Stimulated activated CD4-positive, alpha-beta T cell treated with anti-CD3 and anti-CD28 coated beads, TNF-alpha, amount 100 ng/mL, for 48 hours (primary cell): ENCODE measurements at places on chromosomes 1 and 21.

DNA sequence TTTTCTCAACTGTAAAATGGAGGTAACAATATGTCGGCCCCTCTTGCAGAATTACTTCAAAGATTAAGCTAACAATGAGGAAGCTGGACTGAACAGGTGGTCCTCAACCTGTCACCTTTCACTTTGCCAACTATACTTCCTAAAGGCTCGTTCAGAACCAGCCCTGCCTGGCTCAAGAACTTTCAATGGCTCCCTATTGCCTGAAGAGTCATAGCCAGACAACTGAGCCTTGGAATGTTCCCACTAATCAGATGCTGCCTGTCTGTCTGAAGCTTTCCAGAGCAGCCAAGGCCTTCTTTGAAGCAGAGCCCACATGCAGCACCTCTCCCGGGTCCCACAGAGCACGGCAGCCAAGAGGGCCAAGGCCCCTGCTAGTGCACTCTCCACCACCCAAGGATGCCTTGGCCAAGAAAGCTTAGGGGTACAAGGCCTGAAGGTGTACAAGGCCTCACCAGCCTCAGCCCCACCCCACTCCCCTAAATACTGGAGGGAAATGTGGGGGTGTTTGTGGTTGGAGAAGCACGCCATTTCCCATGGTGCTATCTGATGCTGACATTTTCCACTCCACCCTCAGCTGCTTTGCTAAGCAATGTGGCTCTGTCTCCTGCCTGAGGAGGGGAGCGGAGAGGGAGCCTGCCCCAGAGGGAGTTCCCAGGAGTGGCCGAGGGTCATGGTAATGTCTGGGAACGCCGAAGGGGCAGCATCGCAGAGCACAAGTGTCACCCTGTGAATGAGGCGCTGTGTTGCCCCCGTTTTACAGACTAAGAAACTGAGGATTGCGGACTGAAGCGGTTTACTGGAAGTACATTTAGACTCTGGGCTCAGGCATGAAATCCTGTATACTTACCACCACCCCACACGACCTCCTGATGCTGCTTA, 8.2 kb upstream of the LAPTM5 start:
- DNase-seq: no peak

GRCh38 chr1:215133532-215133931, 51.0 kb downstream of the KCNK2 start:
- DNase-seq: no peak

GRCh38 chr1:169844941-169845608, 48.6 kb downstream of the SCYL3 start:
- no peak for DNase-seq

DNA sequence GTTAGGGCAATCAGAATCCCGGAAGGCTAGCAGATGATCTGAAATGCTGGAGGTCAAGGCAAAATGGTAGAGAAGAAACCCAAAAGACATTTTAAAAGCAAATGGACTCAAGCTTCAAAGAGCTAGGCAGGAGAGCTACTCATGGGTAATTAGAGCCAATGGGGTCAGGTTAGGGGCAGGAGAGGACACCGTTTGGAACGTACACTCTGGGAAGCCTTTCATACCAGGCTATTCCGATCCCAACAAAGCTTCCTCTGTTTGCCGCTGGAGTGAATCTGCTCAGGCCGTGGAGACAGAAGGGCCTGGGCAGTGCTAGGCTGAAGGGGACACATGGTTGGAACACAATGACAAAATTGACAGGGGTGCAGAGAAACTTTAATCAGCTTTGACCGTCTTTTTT, 346.6 kb downstream of the RPS6KC1 start:
- no peak for DNase-seq

- no peak for DNase-seq
These were observed 39.6 kb downstream of the KCTD3 start for GRCh38 chr1:215606564-215607168.

GRCh38 chr1:40627987-40628902, 37.2 kb downstream of the RIMS3 start:
- DNase-seq: no peak

DNA sequence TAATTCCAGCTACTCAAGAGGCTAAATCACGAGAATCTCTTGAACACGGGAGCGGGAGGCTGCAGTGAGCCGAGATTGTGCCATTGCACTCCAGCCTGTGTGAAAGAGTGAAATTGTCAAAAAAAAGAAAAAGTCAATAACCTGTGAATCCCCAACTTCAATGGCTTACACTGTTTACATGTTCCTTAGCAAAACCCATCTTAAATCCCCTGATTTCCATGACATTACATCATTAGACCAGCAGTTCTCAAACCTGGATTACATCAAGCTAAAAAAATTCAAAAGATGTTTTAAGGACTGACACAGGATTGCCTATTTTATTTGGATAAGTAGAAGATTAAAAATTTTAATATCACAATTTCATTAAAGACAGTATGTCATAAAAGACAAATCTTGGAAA, 12.4 kb downstream of the GPBP1L1 start:
- no peak for DNase-seq

GRCh38 chr1:913491-914130, 10.1 kb upstream of the SAMD11 start:
- DNase-seq: no peak

- no peak for DNase-seq
These were observed 5.1 kb downstream of the CA14 start for GRCh38 chr1:150262388-150263320.

- no peak for DNase-seq
These were observed 140.6 kb upstream of the SAMSN1 start for GRCh38 chr21:14686466-14687267.

DNA sequence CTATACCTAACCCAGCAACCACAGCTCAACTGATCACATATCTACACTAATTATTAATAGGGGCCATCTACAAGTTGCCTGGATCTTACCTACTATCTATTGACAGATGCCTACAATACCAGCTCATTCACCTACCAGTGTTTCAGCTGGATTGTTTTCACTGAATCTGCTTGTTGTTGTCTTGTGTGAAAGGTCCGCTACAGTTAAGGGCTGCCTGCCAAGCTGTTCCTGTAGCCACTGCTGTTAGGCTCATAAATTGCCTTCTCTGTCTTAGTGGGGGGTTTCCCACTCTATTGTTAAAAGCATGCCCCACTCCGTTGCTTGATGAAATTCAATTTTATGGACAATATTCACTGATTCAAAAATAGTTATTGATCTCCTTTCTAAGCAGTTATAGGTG, 199.7 kb upstream of the TMPRSS15 start:
- DNase-seq: no peak

DNA sequence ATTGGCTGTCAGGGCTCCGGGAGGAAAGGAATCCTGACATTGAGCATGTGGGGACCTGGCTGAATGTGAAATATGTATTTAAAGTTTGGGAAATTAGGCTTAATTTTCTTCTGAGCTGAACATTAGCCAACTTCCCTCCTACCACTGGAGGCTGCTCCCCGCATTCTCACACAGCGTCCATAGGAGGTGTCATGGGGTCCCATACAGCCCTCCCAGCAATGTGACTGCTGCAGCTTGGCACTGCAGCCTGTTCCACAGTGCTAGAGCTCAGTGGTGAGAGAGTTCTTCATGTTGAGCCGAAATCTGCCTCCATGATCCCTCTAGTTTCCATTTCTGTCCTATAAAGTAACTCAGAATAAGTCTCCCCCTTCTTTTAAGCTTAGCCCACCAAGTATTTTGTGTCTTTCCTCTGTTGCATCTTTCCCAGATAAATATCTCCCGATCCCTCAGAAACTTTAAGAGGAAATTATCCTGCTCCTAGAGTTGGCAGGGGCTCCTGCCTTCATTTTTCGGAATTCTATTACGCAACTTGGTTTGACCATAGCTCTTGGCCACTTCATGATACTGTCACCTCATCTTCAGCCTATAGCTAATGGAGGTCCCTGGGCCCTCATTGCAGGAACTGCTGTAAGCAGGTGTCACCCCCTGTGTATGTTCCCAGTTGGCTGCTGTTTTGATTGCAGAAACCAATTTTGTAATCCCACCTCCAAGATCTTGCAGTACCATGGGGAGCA, 2.0 kb downstream of the FCRL6 start:
- DNase-seq: no peak

DNA sequence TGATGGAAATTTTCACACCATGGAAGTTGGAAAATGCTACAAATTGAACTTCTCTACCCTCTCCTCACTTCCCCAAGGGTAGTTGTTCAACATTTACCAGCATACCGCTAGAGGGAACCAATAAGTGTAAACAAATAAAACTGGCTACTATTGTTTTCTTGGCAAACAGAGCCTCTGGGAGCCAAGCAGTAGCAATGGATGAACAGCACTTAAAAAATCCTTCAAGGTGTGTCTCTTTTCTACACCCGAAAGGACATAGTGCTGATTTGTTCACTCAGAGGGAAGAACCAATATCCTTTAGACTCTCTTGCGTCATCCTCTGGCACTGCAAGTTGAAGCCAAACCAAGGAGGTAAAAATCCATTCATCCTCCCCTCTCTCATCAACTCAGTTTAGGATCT, 161.5 kb downstream of the TBX15 start:
- no peak for DNase-seq
